Stromal cell of bone marrow (primary cell): ENCODE measurements at places on chromosomes 2 and 18.

GRCh38 chr18:71807586-71807985, 736.6 kb downstream of the CBLN2 start:
- DNase-seq: no peak

GRCh38 chr18:3449512-3450011, 410 bp upstream of the TGIF1 start:
- DNase-seq: no peak

GRCh38 chr2:86468162-86469033, 27.2 kb downstream of the KDM3A start:
- DNase-seq: no peak

DNA sequence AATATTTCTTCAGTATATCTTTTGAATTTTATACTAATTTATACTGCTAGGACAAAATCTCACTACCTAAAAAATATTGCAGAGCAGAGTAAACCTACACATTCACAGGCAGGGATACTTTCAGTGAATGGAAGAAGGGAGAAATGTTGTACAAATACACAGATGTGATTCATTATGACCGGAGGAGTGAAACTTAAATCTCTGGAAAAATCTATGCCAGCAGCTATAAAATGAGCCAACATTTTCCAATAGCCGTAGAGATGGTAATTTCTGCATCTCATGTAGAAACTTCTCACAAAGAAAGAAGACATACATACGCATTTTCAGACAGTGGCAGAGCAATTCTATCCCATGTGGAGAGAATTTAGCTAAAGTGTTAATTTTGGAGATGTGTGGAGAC, 54.8 kb downstream of the KCNS3 start:
- DNase-seq: peak; percentile 18

- DNase-seq: no peak
Observed at GRCh38 chr2:120450196-120450820, 104.4 kb downstream of the INHBB start.

GRCh38 chr18:44392933-44393332, 287.8 kb upstream of the SETBP1 start:
- DNase-seq: no peak

DNA sequence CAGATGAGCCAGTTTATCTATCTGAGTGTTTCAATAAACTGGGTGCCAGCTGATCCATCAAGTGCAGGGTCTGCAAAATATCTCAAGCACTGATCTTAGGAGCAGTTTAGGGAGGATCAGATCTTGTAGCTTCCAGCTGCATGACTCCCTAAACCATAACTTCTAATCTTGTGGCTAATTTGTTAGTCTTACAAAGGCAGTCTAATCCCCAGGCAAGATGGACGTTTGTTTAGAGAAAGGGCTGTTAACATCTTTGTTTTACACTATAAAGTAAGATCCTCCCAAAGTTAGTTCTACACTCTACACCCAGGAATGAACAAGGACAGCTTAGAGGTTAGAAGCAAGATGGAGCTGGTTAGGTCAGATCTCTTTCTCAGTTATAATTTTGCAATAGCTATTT, 28.7 kb upstream of the HNMT start:
- no peak for DNase-seq

DNA sequence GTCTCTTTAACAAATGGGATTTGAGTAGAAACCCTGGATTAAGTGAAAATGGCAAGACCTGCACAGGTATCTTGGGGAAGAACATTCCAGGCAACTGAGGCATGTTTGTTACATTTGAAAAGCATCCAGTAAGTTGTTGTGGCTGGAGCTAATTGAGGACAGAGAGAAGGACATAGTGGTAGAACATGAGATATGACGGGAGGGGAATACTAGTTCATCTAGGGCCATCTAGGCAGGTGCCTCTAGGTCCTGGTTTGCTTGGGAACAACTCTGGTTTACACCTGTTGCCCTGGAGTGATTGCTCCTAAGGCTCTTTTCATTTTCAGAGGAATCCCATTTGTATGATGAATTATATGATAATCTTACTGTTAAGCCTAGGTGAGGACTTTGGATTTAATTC, 19.7 kb upstream of the CCDC141 start:
- no peak for DNase-seq

DNA sequence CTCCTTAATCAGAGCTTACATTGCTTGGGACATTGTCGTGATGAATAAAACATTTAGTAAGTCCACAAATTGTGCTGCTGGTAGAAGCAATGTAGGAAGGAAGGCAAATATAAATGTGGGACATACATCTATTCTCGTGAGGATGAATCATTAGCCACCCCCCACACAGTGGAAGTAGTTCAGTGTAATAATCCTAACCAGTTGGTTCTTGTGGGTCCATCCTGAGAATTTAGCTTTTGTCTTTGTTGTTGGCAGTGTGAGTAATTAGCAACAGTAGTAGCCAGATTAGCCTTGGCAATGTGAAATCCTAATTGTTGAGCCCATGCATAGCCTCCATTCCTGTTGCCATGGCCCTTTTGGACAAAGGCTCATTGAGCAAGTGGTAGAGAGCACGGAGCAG, 532.1 kb downstream of the FBXO15 start:
- DNase-seq: no peak

DNA sequence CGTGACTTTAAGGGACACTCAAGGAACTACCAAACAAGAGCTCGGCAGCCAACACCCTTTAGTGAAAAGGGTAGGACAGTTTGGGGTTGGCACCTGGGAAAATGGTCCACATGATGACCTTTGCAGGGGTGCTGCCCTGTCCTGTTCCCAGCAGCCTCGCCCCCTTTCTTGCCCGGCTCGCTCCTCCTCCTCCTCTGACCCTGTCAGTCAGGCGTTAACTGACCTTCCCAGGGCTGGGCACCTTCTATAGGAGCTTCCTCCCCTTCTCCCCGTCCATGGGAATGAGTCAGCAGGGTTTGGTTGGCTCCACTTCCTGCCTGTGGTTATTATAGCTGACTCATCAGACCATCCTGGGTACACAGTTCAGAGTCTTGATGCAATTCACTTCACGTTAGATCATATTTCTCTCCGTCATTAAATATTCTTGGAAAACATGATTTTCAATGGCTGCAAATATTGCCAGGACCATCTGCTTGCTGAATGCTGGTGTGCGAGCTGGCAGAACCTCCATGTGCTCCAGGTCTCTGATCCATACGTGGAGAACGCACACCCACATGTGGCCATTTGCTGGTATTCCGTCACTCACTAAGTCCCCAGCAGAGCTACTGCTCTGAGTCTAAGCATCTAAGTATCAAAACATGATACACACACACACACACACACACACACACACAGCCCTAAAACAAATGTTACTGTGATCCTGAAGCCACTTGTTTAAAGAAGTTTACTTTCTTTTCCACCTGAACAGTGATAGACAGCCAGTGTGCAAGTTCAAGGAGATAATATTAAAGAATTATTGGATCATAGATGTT, 185.0 kb downstream of the ANAPC1 start:
- DNase-seq: peak; percentile 99

DNA sequence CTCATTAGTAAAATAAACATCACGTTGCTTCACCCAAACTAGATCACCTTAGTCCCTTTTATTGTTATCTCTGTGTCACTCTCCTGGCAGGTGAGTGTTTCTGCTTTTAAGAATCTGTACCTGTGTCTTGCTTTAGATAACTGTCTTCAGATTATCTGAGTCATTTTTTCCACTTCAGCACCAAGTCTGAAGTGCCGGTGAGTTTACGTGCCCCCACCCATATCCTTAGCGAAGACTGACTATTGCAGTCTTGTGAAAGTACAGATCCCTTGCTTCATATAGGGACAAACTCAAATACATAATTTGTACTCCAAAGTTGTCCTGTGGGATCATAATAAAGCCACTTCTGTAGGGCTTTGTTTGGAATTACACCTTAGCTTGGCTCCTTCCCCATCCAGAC, 41.1 kb downstream of the SCN2A start:
- DNase-seq: no peak

DNA sequence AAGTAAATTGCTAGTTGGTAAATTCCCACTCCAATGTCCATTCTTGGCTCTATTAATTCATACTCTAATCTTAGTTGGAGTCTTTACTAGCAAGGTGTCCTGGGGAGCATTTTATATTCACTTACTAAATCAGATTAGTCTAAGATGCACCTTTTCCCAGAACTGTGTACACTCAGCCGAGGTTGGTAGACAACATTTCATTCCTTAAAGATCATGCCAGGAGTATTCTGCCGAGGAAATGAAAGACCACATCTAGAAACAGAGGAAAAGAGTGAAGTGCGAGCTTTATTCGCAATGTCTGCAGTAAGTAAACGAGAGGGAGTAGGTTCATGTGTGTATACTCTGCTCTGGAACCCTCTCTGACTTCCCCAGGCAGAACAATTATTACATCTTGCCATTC, 14.6 kb upstream of the KYNU start:
- no peak for DNase-seq

- DNase-seq: no peak
Observed at GRCh38 chr2:173175222-173175621, 99.6 kb downstream of the MAP3K20 start.

GRCh38 chr18:74651327-74652128, 53.9 kb downstream of the ZNF407 start:
- no peak for DNase-seq

GRCh38 chr2:29322011-29322410, 206.8 kb downstream of the CLIP4 start:
- DNase-seq: no peak

- no peak for DNase-seq
Observed at GRCh38 chr2:121833358-121833723, 77.9 kb downstream of the TSN start.

DNA sequence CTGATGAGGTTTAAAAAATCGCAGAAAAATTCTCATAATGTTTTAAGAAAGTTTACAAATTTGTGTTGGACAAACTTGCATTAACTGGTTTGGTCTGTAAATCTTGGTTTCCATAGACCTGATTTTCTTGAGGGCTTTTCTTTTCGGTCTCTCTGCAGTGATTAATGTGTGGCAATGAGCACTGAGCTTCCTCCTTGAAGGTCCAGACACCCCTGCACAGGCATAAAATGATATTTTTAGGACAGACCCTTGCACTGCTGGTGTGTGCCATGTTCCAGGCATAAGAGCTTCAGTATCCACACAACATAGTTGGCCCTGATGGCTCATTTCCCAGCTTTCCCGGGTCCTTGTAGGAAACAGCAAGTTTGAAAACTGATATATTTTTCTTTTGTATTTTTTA, 33.7 kb downstream of the MRPL33 start:
- no peak for DNase-seq

- DNase-seq: no peak
Observed at GRCh38 chr2:210366675-210367080, 51.7 kb upstream of the MYL1 start.

DNA sequence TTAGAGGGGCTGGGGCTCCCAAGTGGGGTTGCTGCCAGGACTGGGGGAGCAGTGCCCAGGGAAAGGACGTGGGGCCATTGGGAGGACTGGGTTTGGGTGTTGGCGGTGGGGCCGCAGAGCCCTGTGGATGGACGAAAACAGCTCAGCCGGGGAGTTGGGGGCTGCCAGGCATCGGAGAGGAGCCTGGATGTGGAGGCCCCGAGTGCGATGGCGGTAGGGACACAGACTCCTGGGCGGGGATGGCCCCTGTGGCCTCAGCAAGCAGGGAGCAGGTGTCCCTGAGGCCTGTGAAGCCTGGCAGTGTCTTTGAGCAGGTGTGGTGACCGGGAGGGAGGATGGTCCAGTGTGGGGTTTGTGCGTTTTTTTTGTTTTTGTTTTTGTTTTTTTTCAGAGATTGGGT, 13.3 kb downstream of the CTDP1 start:
- no peak for DNase-seq

- DNase-seq: no peak
Observed at GRCh38 chr2:107595285-107595684, 231.4 kb upstream of the RGPD4 start.

- DNase-seq: no peak
Observed at GRCh38 chr2:56960581-56960980, 776.8 kb downstream of the CCDC85A start.

DNA sequence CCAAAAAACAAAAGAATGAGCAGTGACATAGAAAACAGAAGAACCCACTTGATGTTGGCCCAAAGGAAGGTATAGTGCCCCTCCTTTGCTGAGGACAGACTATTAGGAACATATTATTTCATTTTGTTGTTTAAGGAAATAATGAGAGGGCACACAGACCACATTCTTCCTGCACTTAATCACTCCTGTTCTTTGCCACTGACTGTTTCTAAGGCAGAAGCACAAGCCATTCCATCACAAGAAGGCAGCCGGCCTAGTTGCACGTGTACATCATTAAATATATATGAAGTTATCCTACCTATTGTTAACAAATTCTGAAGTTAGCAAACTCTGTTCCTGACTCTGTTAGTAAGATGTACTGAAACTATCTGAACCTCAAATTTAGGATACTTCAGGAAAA, 110.0 kb downstream of the LNPK start:
- no peak for DNase-seq

DNA sequence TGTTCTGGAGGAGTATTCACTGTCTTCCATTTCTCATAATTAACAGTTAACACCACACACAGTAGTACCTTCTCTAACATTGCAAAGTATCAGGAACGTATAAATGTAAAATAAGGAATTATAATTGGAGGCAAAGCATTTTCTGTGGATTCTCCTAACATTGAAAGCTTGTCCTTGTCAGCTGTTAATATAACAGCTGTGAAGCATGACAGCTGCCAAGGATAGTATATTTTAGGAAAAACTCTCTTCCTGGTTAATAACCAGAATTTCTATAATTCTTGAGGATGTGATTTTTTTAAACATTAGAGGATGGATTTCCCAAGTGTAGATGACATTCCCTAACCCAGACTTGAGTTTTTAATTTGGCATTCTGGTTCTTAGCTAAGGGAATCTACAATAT, 110.3 kb downstream of the EPC2 start:
- no peak for DNase-seq

DNA sequence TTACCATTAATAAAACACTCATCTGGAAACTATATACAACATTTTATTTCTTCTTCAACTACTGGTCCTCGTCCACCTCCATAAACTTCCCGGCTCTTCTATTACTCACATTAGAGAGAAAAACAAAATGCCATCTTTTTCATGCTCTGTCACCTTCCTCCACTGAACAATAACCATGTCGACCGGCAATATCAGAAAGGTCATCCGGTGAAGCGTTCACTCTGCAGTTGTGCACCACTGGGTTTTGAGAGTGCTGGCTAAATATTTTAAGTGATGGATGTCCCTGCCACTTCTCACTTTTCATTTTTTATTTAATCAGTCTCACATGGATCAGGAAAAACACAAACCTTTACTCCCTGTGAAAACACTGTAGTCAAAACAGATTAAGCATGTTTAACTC, 48.2 kb downstream of the SPP2 start:
- no peak for DNase-seq

- DNase-seq: no peak
Observed at GRCh38 chr2:196268025-196268424, 96.6 kb upstream of the STK17B start.
